Activated CD4-positive, alpha-beta T cell treated with anti-CD3 and anti-CD28 coated beads for 36 hours (primary cell): ENCODE measurements at places on chromosomes 7 and 10. TPM values are rescaled to one million over a fixed set of nuclear protein-coding genes. Genes with fewer than 3 reads are reported as not detected.
A peak's percentile ranks its signal among the peaks of the same experiment; 100 is the strongest.

GRCh38 chr7:116188-116981 lies 76.0 kb upstream of the FAM20C start:
- no peak for DNase-seq
- H3K27ac ChIP-seq: no peak overlapping the region
- no peak overlapping the region for H3K4me3 ChIP-seq
- H3K36me3 ChIP-seq: no peaks in the 10 kb centered on the region
- H3K27me3 ChIP-seq: peaks cover 34% of the 10 kb centered on the region

DNA sequence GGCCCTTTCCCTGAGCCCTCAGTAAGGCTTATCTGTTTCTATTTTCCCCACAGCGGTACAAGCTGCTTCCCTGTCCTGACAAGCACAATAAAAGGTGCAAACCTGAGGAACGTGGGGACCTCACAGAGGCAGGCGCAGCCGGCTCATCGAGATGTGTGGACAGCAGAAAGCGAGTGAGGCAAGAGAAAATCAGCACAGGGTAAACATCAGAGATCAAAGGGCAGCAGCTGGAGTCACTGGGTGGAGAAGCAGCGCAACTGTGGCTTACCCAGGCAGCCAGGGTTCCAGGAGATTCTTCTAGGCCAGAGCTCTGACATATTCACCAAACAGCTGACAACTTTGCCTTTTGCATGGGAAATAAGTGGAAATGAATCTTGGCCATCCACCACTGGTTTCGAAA lies 212.6 kb downstream of the WDR11 start:
- H3K36me3 ChIP-seq: no peaks in the 10 kb centered on the region
- H3K4me1 ChIP-seq: no peaks in the 10 kb centered on the region

DNA sequence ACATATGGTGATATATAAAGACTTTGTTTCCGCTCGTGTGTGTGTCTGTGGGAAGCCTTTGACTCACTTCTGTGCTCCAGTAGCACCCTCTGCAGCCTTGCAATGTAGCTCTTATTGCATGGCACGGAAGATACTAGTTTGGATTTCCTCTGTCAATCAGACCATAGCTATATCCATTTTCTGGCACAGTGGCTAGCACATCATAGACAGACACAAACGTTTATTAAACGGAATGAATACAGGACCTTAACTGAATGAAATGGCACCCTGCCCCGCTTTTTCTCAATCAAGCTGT lies 124.0 kb upstream of the PTPN20 start:
- H3K4me1 ChIP-seq: no peaks in the 10 kb centered on the region
- H3K27me3 ChIP-seq: no peaks in the 10 kb centered on the region
- no peaks in the 10 kb centered on the region for H3K36me3 ChIP-seq
- peak overlapping the region; percentile 86 for H3K27ac ChIP-seq

DNA sequence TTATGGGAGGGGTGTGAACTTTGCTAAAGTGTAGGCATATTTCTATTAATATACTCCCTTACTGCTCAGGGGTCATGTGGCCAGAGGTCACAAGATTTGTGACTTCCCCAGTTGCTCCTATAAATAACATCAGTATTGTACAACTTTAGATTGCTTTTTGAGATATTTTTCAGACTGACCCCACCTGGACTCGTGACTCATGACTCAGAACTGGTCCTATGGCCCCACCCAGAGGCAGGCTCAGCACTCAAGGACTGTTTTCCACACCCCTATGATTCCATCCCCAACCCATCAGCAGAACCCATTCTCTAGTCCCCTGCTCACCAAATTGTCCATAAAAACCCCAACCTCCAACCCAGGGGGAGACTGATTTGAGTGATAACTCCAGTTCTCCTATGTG lies 2.7 kb upstream of the CUL2 start:
- H3K27ac ChIP-seq: no peak overlapping the region
- H3K36me3 ChIP-seq: peaks cover 4% of the 10 kb centered on the region
- no peak for DNase-seq
- no peak overlapping the region for H3K4me3 ChIP-seq
- H3K27me3 ChIP-seq: peaks cover 5% of the 10 kb centered on the region

GRCh38 chr10:70540089-70540788 lies 61.7 kb downstream of the PALD1 start:
- H3K27ac ChIP-seq: no peak overlapping the region
- no peaks in the 10 kb centered on the region for H3K27me3 ChIP-seq
- peak; percentile 50 for DNase-seq
- no peaks in the 10 kb centered on the region for H3K36me3 ChIP-seq
- no peak overlapping the region for H3K4me3 ChIP-seq

DNA sequence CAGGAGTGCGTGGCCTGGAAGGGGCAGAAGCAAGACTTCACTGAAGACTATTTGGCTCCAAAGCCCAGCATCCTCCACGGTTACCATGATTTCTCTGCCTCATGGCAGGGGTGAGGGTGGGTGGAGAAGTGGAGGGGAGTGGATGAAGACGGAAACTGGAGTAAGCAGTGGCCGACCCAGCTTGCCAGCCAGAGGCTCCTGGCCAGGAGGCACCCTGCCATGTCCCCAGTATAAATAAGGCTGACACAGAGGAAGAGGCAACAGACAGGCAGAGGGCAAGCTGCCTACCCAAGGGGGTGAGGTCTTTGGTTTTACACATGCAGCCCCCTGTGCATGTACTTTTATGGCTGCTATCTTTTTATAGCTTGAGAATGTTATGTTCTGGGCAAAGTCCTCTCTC lies 102.6 kb upstream of the TBX20 start:
- H3K27me3 ChIP-seq: peaks cover 8% of the 10 kb centered on the region
- DNase-seq: no peak
- H3K27ac ChIP-seq: no peak overlapping the region
- no peak overlapping the region for H3K4me3 ChIP-seq

DNA sequence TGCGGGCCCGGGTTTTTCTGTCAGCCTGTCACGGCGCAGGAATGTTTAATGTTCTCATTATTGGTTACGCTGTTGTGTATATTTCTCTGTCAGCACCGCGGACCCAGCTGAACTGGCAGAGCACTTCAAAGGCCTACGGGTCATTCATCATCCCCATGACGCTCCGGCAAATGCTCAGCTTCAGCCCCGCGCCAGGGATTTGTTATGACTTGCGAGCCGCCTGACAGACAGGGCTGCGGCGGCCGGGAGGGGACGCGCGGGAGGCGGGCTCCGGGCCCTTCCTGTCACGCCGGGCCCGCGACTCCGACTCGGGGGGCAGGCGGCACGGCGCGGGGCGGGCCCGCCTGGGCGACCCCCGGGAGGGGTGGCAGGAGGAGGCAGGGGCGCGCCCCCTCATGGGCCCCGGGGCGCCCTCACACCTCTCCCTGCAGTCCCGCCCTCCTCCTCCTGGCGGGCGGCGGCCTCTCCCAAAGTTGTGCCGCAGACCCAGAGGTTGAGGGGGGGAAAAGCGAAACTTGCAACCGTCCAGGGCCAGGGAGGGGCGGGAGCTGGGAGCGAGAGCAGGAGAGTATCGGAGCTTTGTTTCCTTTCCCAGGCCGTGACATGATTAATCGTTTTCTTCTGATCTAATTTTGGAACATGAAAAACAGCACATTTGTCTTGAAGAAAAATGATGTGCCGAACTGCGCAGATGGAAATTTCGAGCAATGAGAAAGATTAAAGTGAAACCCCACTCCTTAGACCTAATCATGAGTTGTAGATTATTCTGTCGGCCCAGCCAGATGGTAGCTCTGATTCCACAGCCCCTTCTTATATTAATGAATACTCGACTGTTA lies 59.3 kb upstream of the COMTD1 start:
- DNase-seq: peak; percentile 91
- H3K36me3 ChIP-seq: no peaks in the 10 kb centered on the region
- peak overlapping the region; percentile 47 for H3K4me3 ChIP-seq
- H3K27ac ChIP-seq: no peak overlapping the region
- H3K27me3 ChIP-seq: peaks cover 10% of the 10 kb centered on the region

The BMI1 gene
- total RNA-seq: 52.9 TPM
